ENCODE measurements at places on chromosomes 6 and 20.

DNA sequence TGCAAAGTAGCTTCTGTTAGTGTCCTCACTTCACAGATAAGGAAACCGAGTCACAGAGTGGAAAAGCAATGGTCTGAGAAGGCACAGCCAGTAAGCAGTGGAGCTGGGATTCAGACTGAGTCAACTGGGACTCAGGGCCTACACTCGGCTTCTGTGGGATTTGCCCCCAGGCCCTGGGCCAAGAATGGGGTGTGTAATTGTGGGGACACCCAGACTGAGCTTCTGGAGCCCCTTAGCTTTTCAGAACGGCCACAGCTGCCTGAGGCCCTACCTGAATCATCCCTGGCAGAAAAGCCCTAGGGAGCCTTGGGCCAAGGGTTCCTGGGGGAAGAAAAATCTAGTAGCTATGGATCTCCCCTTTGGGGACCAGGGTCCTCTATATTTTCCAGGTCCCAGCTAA lies 6.5 kb downstream of the ANGPT4 start:
- DNase-seq: no peak

DNA sequence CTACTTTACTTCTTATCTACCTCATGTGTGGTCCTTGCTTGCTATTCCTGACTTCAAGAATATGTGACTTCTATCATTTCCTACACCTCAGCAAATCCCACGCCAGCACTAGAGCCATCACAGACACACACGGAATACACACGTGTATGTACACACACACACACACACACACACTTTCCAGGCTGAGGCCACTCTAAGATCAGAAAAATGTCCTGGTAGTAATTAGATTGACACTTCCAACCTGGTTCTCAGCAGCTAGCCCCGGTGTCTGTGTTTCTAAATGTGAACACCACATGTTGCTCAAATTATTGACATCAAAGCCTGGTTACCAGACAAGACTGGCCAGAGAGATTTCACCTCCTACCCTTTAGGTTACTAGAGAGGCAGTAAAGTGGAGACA lies 54.1 kb upstream of the SASH1 start:
- no peak for DNase-seq

DNA sequence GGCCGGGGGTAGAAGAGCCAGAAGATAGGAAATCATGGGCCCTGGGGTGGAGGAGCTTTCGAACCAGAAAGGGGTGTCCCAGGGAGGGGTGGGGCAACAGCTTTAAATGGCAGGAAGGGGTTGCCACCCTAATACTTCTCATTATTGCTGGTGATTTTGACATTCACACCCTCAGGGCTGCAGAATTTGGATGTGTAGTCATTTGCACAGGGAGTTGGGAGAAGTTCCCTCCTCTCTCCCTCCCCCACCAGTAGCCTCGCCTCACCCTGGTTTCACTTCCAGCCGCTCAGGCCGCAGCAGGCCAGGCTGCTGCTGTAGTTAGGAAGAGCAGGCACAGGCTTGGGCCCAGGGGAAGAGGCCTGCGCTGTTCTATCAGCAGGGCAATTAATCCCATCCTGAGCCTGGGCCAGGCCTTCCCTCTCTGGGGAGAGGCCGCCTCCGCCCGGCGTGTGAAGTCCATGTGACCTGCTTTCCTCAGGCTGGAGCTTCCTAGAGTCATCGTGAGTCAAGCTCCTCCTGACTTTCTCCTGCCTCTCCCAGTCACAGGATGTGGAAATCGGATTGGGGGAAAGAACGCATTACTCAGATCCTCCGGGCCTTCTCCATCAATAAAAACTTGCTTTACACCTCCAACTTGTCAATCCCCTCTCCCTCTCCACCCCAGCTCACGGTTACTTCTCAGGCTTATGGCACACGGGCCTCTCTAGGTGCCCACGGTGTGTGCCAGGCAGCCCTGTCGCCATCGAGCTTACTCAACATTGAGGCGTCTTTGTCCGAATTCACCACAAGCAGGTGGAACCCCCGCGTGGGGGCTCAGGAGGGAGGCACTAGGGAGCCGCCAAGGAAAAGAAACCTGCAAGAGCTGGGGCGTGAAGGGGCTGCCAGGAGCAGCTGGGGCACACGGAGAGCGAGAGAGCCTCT lies 7.8 kb downstream of the ADTRP start:
- no peak for DNase-seq

- no peak for DNase-seq
Measured at GRCh38 chr6:24755279-24755678, 19.5 kb upstream of the GMNN start.

DNA sequence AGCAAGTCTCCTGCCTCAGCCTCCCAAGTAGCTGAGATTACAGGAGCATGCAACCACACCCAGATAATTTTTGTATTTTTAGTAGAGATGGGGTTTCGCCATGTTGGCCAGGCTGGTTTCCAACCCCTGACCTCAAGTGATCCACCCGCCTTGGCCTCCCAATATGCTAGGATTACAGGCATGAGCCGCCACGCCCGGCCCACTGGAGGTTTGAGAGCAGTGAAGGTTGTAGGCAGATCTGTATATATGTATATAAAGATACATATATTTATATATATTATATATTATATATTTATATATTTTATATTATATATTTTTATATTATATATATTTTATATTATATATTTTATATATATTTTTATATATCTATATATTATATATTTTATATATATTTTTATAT lies 38.2 kb upstream of the TTPAL start:
- DNase-seq: no peak

GRCh38 chr20:57768519-57768918 lies 58.7 kb upstream of the PMEPA1 start:
- DNase-seq: no peak

- no peak for DNase-seq
Measured at GRCh38 chr20:25025091-25025861, 32.7 kb downstream of the ACSS1 start.

DNA sequence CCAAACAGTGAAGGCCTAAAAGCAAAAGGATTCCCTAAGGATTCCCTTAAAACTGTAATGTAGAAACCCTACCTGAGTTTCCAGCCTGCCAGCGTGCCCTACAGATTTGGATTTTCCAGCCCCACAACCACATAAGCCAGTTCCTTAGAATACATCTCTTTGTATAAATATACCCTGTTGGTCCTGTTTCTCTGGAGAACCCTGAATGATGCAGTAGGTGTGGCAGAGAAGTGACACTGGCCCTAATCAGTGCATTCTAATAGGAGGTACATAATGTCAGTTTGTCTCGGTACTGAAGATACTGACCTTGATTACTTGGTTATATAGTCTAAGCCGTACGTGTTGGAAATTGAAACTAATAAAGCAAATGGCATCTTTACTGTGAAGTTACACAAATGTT lies 707.8 kb upstream of the SLC35B3 start:
- no peak for DNase-seq

All from CD4-positive, alpha-beta T cell treated with Interleukin-1 beta for 1 hour (primary cell).